EH (cell line): ENCODE measurements at places on chromosomes 4 and X.
A peak's percentile ranks its signal among the peaks of the same experiment; 100 is the strongest.

DNA sequence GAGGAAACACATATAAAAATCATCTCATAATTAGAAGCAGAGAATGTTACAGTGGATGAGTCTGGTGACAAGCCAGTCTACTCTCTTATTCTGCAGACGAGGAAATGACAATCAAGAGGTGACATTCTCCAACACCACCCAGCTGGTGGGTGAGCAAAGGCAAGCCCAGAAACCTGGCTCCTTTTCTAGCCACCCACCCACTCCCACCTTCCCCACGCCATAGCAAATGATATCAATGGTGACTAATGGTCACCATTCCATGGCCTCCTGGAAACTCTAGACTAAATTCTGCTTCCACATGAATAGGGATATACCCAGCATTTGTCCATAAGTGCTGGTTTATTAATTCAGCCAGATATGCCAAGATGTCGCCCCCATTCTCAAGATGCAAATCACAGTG is 10.7 kb downstream of the SEL1L3 start:
- DNase-seq, result no peak

DNA sequence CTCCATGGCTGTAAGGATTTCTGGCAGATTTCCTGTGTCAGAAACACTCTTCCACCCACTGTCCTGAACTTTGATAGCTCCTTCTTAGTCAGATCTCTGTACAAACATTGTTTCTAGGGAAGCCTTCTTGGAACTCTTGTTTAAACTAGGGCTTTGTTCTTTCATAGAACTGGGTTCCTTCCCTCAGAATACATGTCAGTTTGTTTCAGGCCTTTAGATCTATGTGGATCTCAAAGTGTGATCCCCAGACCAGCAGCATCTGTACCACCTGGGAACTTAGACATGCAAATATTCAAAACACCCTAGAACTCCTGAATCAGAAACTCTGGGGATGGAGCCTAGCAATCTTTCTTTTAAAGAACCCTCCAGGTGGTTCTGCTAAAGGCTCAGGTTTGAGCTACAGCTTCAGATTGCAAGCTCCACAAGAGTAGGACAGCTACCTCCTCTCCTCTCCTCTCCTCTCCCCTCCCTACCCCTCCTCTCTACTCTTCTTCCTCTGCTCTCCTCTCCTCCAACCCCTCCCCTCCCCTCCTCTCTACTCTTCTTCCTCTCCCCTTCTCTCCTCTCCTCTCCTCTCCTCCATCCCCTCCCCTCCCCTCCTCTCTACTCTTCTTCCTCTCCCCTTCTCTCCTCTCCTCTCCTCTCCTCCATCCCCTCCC is 12.7 kb downstream of the RASSF6 start:
- no peak for DNase-seq

DNA sequence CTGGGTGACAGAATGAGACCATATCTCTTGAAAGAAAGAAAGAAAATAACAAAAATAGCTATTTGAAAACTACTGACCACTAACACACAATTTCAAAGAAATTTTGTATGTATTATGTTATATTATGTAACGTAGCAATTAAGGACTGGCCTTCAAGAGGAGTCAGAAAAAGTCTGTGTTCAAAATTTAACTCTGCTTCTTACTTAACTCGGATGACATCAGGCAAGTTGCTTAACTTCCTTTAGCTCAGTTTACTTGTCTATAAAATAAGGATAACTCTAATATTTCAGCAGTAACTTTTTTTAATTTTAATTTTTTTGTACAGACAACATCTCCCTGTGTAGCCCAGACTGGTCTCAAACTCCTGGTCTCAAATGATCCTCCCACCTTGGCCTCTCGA is 14.6 kb upstream of the PRSS12 start:
- no peak for DNase-seq

GRCh38 chr4:150164055-150164454 is 85.8 kb downstream of the DCLK2 start:
- DNase-seq, result peak; percentile 74

GRCh38 chr4:40763228-40763716 is 13.5 kb downstream of the NSUN7 start:
- DNase-seq, result peak; percentile 52

GRCh38 chr4:8133897-8134563 is 24.6 kb downstream of the ABLIM2 start:
- DNase-seq, result no peak

- DNase-seq, result no peak
Measured at GRCh38 chr4:22573641-22574040, 57.8 kb upstream of the ADGRA3 start.

GRCh38 chr4:22634541-22635181 is 58.1 kb upstream of the GBA3 start:
- DNase-seq, result no peak

GRCh38 chr4:189802884-189803283 is 137.8 kb upstream of the FRG1 start:
- no peak for DNase-seq

- DNase-seq, result no peak
Measured at GRCh38 chr4:24144381-24144780, 254.5 kb upstream of the PPARGC1A start.

DNA sequence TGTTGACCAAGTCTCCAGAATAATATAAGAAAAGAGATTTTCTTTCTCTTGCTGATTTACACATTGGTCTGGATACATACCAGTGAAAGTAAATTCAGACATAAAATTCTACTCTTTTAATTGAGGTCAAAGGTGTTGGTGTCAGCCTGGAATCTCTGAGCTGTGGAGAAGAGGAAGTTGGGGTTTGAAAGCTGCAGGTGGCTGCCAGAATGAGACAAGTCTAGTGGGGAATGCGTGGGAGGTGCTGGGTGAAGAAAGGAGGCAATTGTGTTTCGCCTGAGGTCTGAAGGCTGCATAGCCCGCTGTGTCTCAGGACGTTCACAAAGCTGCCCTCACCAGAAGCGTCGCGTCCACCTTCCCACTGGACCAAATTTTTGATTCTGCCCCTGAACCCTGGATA is 31.2 kb downstream of the PHEX start:
- no peak for DNase-seq

DNA sequence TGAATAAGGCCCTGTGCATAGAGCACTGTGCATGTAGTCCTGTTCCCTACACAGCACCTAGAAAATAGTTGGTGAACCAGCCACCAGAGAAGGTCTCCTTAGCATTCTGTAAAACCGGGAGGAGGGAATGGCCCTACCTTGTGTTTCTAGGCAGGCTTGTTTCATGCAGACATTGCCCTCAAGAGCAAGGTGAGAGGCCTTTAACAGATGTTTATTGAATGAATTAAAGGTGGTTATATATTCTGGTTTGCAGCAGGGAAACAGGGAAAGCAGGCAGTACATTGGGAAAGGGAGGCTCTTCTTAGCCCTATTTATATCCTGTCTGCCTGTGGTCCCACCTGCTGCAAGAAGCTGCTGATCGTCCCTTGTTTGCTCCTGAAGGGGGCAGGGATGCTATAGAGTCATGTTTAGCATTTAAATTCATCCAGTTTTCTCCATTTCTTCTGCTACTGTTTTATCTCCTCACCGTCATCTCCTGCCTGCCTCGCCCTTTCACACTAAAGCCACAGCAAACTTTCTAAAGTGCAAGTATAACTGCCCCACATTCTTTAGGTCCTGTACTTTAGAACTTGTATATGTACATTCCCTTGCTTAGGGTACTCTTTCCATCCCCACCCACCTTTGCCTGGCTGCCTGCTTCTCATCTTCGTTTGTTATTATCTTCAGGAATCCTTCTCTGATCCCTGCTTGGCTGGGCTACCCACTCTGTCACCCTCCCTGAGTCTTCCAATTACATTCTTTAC is 60.3 kb downstream of the EGF start:
- no peak for DNase-seq

DNA sequence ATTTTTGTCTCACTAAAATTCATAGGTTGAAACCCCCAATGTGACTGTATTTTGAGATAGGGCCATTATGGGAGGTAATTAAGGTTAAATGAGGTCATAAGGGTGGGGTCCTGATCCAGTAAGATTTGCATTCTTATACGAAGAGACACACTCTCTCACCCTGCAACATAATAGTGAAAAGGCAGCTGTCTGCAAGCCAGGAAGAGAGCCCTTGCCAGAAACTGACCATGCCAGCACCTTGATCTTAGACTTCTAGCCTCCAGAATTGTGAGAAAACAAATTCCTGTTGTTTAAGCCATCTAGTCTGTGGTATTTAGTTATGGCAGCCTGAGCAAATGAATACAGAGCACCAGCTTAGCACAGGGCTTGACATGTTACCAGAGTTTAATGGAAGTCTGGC is 17.5 kb upstream of the IGSF1 start:
- DNase-seq, result no peak

GRCh38 chrX:12488220-12488619 is 303.0 kb upstream of the PRPS2 start:
- DNase-seq, result peak; percentile 5

GRCh38 chr4:114109776-114110175 is 130.3 kb upstream of the ARSJ start:
- DNase-seq, result no peak

DNA sequence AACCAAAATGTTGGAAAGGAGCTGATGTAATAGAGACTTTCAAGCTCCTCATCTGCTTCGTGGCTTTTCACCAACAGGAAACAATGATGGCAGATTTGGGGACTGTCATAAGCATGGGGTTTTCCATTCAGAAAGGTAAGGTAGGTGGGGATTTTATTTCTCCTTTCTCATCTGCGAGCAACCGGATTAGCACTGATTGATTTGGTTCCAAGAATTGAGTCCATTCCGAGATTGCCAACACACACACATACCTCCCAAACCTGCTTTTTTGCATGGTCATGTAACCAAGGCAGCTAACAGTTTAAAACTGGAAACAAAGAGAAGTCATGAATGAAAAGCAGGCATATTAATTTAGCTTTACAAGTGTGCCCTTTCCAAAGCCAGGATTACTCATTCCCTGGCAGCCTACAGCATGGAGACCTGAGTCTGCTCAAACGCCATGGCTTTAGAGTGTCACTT is 63.0 kb upstream of the LNX1 start:
- DNase-seq, result peak; percentile 63

DNA sequence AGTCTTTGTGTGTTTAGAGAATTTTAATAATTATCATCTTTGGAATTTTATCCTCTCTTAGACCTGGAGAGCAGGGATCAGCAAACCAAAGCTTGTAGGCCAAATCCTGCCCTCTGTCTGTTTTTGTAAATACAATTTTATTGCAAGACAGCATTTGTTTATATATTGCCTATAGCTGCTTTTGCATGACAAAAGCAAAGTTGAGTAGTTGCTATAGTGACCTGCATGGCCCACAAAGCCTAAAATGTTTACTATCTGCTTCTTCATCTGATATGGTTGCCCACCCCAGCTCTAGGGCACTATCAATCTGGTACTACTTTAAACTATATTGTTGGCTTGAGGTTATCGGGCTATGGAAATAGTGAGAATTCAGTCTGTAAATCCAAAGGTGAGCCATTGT is 80.3 kb downstream of the GPAT3 start:
- DNase-seq, result no peak

- DNase-seq, result peak; percentile 44
Measured at GRCh38 chr4:22962295-22962694, 269.6 kb downstream of the GBA3 start.

GRCh38 chr4:42122237-42122636 is 30.2 kb downstream of the BEND4 start:
- DNase-seq, result no peak

DNA sequence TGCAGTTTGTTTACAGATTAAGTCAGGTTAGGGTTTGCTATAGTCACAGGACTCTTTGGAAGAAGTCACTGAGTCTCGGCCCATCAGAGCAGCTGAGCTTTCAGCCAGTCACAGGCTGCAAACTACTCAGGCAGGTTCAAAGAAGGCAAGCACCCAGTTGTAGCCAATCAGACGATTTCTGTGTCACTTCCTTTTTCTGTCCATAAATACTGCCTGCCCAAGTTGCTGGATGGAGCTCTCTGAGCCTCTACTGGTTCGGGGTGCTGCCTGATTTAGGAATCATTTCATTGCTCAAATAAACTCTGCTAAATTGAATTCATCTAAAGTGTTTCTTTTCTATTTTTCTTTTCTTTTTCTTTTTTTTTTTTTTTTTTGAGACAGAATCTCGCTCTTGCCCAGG is 7.3 kb upstream of the SH3BP2 start:
- DNase-seq, result peak; percentile 34

DNA sequence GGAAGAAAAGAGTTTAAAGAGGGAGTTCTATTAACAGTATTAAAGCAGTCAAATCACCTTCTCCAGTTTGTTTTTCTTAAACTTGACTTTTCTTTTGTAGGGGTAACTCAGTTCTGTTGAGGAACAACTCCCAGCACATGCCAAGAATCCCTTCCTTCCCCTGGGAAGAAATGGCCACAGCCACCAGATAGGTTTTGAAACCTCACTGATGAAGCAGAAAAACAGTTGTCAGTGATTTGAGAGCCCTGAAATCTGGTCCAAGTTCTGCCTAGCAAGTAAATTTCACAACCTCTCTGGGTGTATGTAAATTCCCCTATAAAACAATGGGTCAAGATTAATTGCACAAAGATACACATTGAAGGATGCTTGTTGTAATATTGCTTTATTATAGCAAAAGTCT is 167.1 kb downstream of the DHX15 start:
- no peak for DNase-seq

- DNase-seq, result peak; percentile 98
Measured at GRCh38 chr4:5747738-5748375, 36.9 kb downstream of the EVC start.

DNA sequence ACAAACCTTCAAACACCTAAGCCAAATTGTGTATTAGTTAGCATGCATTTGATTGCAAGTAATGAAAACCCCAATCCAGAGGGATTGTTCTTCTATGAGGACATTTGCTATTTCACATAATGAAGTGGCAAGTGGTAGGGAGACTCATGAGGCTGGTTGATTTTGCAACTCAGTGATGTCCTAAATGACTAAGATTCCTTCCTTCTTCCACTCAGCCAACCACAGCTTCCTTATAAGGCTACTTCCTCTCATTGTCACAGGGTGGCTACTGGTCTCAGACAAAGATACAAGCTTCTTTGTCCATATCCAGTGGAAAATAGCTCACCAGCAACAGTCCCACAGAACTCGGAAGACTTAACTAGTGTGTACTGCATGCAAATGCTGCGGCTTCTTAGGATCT is 5.3 kb upstream of the OTC start:
- peak; percentile 56 for DNase-seq

GRCh38 chr4:115780268-115780667 is 666.8 kb upstream of the NDST4 start:
- no peak for DNase-seq

DNA sequence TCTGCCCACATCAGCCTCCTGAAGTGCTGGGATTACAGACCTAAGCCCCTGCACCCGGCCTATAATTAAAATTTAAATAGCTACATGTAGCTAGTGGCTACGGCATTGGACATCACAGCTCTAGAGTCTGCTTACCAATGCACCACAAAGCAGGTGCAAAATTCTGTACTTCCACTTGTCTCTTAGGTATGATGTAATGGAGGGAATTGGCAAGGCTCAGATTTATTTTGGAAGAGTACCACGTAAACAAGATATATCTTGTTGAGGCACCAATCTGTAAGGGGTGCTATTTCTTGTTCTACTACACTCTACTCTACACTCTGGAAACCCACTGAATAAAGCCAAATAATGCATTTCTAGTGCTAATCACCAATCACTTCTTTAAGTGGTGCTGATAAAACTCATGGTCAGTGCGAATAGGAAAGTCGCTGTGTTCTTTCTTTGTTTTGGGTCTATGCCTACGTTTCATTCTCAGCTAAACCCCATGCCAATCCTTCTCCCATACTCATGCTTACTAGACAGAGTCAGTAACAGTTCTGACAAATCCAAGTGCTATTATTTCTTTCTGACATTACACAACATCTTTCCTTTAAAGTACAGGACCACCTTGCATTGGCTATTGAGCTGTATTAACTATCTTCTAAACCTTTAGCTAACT is 92.3 kb downstream of the GC start:
- no peak for DNase-seq

- DNase-seq, result no peak
Measured at GRCh38 chr4:125983168-125983567, 668.4 kb downstream of the FAT4 start.
